Activated CD8-positive, alpha-beta T cell treated with anti-CD3 and anti-CD28 coated beads for 36 hours (primary cell): ENCODE measurements at places on chromosomes 2 and 18. TPM values are rescaled to one million over a fixed set of nuclear protein-coding genes. Genes with fewer than 3 reads are reported as not detected.
A peak's percentile ranks its signal among the peaks of the same experiment; 100 is the strongest.

Gene ELOA2
- total RNA-seq, result not detected

DNA sequence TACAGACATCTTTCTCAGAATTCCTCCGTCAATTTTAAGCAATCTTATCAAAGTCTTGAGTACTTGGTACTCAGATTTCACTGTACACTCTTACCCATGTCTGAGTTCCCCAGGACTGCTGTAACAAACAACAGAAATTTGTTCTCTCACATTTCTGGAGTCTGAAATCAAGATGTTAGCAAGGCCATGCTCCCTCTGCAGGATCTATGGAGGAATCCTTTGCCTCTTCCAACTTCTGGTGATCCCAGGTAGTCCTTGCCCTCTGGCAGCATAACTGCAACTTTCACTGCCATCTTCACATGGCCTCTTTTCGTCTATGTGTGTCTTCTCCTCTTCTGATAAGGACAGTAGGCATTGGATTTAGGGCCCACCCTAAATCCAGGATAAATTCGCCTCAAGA, 17.1 kb upstream of the CACNB4 start:
- H3K27ac ChIP-seq, result no peak overlapping the region
- no peaks in the 10 kb centered on the region for H3K27me3 ChIP-seq
- no peaks in the 10 kb centered on the region for H3K4me1 ChIP-seq
- no peak for DNase-seq
- no peak overlapping the region for H3K4me3 ChIP-seq

DNA sequence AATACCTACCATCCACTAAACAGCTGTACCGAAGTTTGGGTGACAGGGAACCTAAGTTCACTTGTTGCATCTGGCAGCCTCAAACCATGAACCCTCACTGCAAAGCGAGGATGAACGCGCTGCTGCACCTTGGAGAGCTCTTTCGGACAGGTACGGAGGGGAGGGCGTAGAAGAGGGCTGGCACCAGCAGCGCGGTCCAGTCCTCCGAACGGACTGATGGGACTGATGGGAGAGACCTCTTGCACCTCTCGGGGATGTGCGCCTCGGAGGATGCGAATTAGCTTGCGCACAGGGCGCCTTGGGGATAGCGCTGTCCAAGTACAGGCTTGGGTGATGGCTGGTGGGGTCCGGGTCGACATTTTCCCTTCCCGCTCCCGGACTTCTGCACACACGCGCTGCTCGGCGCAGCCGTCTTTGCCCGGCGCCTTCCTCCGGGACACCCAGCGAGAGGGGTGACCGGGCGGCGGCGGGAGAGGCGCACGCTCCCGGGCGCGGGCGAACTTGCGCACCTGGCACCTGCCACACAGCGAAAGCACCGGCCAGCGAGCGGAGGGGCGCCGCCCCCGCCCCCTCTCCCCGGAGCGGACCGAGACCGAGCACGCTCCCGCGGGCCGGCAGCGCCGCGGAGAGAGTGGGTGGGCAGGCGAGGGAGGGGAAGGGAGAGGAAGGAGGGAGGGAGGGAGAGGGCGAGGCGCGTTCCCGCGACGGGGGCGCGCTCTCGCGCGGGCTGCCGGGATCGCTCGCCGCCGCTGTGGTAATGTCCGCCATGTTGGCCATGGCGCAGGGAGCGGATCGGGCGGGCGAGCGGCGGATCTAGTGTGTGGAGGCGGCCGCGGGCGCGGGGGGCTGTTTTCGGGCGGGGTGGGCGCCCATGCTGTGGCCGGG, at the start of gene EPC2:
EPC2 (plus strand) TSS at position 754 of the 885 bp plus-strand sequence. CDS start 267 bp downstream, outside the sequence.
- H3K36me3 ChIP-seq, result peaks cover 7% of the 10 kb centered on the region
- DNase-seq, result peak; percentile 88
- peaks cover 5% of the 10 kb centered on the region for H3K27me3 ChIP-seq
- peaks cover 33% of the 10 kb centered on the region for H3K4me1 ChIP-seq
- H3K4me3 ChIP-seq, result peak within 1 kb of the TSS; percentile 84

DNA sequence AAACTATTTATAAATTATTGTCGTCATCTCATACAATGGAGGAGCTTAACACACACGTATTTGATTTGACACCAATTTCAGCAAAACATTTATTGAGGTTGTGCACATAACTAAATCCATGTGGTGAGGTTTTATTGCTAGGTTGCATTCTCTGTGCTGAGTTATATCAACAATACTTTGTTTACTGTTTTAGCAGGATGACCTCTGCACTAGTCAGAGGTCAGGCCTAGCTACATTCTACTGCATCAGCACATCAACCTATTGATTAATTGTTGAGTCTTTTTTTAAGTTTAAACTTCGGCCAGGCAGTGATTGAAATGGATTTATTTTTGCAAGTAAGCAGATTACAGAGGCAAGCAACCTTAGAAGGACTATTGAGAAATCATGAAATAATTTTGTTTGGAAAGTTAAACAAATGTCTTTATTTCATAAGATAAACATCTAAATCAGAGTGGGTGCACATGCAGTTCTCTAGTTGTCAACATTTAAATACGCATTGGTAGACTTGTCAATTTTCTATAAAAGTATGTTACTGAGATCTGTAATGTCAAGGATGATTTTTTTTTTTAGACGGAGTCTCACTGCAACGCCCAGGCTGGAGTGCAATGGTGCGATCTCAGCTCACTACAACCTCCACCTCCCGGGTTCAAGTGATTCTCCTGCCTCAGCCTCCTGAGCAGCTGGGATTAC, 75.2 kb upstream of the CD28 start:
- H3K36me3 ChIP-seq, result no peaks in the 10 kb centered on the region
- no peaks in the 10 kb centered on the region for H3K27me3 ChIP-seq

Gene VWA3B
- total RNA-seq, result not detected

DNA sequence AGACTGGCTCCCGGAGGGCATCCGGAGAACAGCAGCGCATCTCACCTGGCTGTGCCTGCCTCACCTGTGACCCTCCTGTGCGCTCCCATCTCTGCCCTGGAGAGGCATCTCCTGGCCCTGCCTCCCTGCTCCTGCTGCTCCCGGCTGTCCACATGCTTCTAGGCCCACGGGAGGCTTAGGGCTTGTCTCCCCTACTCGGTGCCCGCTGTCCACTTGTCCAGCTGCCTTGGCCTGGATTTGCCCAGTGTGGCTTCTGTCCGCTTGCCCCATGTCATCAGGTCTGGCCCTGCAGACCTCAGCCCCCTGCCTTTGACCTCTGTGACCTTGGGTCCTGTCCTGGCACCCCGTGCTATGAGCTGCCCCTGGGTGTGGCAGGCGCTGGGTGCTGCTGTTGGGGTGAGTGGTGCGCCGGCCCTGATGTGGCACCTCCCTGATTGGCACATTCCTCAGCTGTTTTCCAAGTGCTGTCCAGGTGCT, 4.5 kb downstream of the BOK start:
- H3K36me3 ChIP-seq, result peaks cover 2% of the 10 kb centered on the region
- peaks cover 15% of the 10 kb centered on the region for H3K27me3 ChIP-seq
- no peak overlapping the region for H3K4me3 ChIP-seq
- no peak overlapping the region for H3K27ac ChIP-seq

Gene KRCC1
- 11.1 TPM for total RNA-seq

DNA sequence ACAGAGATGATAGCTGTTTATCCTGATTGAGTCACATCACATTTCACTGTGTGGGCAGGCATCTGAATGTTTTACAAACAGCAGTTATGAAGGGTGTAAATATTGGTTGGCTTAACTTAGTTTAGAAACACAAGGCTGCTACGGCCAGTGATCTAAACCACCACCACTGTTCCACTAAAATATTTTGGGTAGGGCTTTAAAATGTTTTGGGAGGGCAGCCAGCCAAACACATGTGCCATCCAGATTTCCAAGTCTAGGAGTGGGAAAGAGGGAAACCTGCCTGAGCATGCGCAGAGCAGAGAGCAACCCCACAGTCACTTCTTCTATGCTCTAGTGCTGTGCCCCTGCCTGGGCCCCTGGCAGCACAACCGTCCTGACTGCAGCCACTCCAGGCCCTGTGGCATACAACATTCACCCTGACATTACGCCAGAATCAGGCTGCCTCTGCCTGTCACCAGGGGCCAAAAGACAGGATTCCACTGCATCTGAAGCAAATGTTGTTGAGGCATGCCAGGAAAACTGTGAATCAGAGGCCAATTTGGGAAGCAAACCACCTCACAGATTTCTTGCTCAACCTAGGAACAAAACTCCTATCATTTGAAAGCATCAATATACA, 74.8 kb upstream of the COL5A2 start:
- no peak for DNase-seq
- H3K4me1 ChIP-seq, result peaks cover 30% of the 10 kb centered on the region
- H3K4me3 ChIP-seq, result no peak overlapping the region
- no peaks in the 10 kb centered on the region for H3K27me3 ChIP-seq
- peaks cover 4% of the 10 kb centered on the region for H3K36me3 ChIP-seq

GRCh38 chr2:165529130-165529529, 59.6 kb downstream of the CSRNP3 start:
- no peak overlapping the region for H3K4me3 ChIP-seq
- no peaks in the 10 kb centered on the region for H3K4me1 ChIP-seq
- no peaks in the 10 kb centered on the region for H3K27me3 ChIP-seq
- no peaks in the 10 kb centered on the region for H3K36me3 ChIP-seq
- no peak for DNase-seq

DNA sequence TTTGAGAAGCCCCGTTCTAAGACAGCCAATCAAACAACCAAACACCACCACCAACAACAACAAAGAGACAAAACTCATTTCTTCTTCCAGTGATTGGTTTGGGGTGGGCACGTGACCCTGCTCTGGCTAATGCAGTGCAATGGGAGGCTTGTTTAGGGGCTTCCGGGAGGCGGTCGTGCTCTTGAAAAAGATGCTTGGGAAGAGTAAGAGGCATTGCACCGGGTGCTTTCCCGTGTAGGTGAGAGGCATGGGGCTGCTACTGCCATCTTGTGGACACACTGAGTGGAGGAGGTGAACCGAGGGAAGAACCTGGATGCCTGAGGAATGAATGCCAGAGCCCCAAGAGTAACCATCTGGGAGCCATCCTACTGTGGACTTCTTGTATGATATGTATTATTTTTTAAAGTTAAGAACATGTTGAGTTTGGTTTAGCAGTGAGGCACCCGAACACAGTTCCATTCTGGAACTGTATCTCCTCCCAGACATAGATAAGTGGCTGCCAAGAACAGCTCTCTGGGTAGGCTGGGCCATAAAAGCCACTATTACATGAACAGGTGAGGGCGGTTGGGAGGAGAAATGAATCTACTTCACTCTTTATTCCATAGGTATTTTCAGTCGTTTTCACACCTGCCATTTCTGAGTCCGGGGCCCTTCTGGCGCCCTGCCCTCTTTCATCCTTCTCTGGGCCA, 19.1 kb upstream of the ARHGAP25 start:
- H3K27me3 ChIP-seq, result peaks cover 2% of the 10 kb centered on the region
- DNase-seq, result peak; percentile 66
- no peaks in the 10 kb centered on the region for H3K36me3 ChIP-seq
- peak overlapping the region; percentile 76 for H3K27ac ChIP-seq

DNA sequence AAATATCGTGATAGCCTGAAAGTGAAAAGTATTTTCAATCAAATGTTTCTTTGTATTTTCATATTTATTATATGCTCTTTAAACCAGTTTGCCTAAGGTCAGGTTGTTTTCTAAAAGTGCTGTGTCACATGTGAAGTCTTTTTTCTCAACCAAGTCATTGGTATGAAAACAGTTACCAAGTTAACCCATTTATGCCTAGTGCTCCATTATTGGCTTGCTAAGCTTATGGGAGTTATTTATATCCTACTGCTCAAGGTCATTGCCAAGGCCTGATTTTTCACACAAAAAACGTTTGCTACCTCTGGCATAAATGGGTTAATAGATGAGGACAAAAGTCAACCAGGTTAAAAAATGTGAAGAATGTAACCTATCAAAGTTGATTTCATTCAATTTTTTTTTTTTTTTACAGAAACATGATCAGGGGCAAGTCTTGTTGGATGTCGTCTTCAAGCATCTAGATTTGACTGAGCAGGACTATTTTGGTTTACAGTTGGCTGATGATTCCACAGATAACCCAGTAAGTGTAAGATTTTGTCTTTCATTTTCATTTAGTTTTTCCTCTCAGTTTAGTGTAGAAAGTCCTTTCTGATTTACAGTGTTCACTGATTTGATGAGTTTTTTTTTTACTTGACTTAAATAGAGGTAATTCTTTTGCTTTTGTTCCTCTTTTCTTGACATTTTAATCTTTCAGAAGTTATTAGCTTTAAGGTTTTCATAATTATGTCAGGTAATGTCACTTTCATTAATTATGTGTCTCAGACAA, 102.6 kb downstream of the PTPN4 start:
- H3K4me3 ChIP-seq, result no peak overlapping the region
- H3K36me3 ChIP-seq, result peaks cover 21% of the 10 kb centered on the region
- H3K27ac ChIP-seq, result peak overlapping the region; percentile 73

Gene CYP27C1
- not detected for total RNA-seq

GRCh38 chr18:72867746-72868584, at the start of gene NETO1:
NETO1 (minus strand) TSS chr18:72867987; CDS start chr18:72867291, 696 bp downstream.
- no peaks in the 10 kb centered on the region for H3K36me3 ChIP-seq
- H3K4me3 ChIP-seq, result no peak within 1 kb of the TSS
- DNase-seq, result no peak
- peaks cover 28% of the 10 kb centered on the region for H3K27me3 ChIP-seq
- no peak within 1 kb of the TSS for H3K27ac ChIP-seq

- H3K27ac ChIP-seq, result no peak overlapping the region
- H3K27me3 ChIP-seq, result peaks cover 5% of the 10 kb centered on the region
- DNase-seq, result no peak
- H3K36me3 ChIP-seq, result no peaks in the 10 kb centered on the region
- no peaks in the 10 kb centered on the region for H3K4me1 ChIP-seq
- H3K4me3 ChIP-seq, result no peak overlapping the region
These were observed 228.9 kb downstream of the ANKRD30B start for GRCh38 chr18:14976736-14977430.

DNA sequence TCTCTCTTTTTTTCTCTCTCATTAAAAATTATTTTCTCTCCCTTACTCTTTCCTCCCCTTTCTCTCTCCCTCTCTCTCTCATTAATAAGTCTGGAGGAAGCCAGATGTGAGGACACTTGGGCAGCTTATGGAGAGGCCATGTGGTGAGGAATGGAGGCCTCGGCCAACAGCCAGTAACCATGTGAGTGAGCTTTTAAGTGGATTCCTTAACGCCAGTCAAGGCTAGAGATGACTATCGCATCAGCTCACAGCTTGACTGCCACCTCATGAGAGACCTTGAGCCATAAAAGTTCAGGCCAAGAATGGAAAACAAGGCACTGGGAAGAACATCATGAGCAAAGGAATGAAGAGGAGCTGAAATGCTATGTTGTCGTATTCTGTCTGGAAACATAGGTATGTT, 39.1 kb downstream of the ETAA1 start:
- no peaks in the 10 kb centered on the region for H3K36me3 ChIP-seq
- DNase-seq, result no peak
- no peak overlapping the region for H3K27ac ChIP-seq

Gene TUBB8B
- not detected for total RNA-seq

Gene ZNF407
- 9.9 TPM for total RNA-seq

- no peak overlapping the region for H3K27ac ChIP-seq
- H3K36me3 ChIP-seq, result no peaks in the 10 kb centered on the region
- no peak overlapping the region for H3K4me3 ChIP-seq
These were observed 999.7 kb upstream of the LRRTM1 start for GRCh38 chr2:81304154-81304830.
